ENCODE measurements at places on chromosomes 3 and 15.

GRCh38 chr3:49652903-49653415 is 21.2 kb upstream of the APEH start:
- DNase-seq, result no peak

- DNase-seq, result no peak
Measured at GRCh38 chr3:162721736-162722135, 1225.1 kb downstream of the OTOL1 start.

GRCh38 chr3:72690629-72691028 is 157.6 kb downstream of the SHQ1 start:
- no peak for DNase-seq

GRCh38 chr3:67375976-67376375 is 278.4 kb downstream of the SUCLG2 start:
- DNase-seq, result no peak

DNA sequence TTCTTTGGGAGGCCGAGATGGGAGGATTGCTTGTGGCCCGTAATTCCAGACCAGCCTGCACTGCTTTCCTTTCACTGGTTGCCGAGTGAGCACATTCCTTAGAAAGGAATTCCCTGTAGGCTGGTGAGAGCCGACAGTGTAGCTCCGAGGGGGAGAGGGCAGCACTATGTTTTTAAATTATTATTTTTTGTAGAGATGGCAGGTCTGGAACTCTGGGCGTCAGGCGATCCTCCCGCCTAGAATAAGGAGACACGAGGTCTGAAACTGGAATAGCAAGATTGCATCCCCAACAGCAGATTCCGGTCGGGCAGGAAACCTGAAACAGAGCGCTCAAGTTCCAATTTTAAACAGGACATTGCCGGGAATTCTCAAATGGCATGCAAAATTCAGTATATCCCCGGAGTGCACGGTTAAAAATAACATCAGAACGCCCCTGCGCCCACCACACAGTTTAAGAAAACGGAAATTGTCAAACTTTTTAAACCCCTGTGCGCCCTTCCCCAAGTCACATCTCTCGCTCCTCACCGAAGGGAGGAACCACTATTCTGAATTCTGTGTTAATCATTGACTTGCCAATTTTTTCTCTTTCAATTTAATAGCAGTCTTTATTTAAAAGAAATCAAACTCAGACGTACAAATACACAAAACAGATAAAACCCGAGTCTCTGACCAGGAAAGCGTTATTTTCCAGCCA is 643 bp upstream of the RNU5B-1 start:
- DNase-seq, result no peak

GRCh38 chr15:84991014-84991712 is 9.5 kb downstream of the PDE8A start:
- DNase-seq, result no peak

GRCh38 chr3:117660941-117661817 is 951.6 kb downstream of the TUSC7 start:
- DNase-seq, result no peak

DNA sequence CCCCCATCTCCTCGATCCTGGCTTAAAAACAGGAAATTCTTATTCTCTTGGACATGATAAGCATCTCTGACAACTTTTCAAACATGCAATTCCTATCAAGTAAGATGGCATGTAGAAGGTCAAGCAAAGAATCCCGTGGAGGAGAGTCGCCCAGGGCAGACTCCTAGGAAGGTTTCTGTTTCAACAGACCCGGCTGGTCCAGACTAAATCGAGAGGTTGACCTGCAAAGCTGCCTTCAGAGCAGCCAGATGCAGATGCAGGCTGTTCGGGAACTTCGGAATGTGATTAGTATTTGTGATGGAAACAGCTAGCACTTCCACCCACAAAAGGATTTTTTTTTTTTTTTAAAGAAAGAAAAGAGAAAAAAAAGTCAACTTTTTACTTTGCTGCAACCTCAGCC is 216.8 kb downstream of the NR1D2 start:
- no peak for DNase-seq

- no peak for DNase-seq
Measured at GRCh38 chr15:65373163-65373651, 4.6 kb downstream of the IGDCC3 start.

Data from activated CD4-positive, alpha-beta T cell treated with anti-CD3 and anti-CD28 coated beads for 1 hour (primary cell).